ENCODE measurements at places on chromosomes 13 and 19.

GRCh38 chr13:102440259-102440936 lies 38.5 kb upstream of the FGF14 start:
- DNase-seq, result peak; percentile 6

DNA sequence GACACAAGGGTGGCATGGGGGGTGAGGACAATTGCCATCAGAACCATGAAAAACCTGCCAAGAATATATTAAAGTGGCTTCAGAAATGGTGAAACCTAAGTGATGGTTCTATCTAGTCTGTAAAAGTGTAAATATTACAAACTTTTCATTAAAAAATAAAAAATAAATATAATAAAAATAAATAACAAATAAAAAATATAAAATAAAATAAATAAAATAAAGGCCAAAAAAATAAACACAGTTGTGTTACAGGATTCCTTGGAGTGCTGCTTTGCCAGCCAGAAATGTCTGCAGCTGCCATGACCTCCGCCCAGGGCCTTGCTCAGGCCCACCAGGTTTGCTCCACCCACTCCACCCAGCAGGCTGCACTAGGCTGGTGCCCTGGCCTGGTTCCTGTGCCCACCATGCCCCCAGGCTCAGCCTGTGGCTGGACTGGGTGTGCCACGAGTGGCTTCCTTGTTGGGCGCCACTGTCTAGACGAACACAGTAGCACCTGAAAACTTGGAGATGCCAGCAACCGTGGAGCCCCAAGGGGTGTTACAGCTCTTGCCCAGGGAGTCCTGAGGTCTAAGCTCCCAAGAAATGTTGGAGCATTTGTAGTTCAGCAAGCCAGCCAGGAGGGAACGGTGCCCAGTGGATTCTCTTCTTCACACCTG lies 20.9 kb downstream of the CCDC70 start:
- DNase-seq, result no peak

DNA sequence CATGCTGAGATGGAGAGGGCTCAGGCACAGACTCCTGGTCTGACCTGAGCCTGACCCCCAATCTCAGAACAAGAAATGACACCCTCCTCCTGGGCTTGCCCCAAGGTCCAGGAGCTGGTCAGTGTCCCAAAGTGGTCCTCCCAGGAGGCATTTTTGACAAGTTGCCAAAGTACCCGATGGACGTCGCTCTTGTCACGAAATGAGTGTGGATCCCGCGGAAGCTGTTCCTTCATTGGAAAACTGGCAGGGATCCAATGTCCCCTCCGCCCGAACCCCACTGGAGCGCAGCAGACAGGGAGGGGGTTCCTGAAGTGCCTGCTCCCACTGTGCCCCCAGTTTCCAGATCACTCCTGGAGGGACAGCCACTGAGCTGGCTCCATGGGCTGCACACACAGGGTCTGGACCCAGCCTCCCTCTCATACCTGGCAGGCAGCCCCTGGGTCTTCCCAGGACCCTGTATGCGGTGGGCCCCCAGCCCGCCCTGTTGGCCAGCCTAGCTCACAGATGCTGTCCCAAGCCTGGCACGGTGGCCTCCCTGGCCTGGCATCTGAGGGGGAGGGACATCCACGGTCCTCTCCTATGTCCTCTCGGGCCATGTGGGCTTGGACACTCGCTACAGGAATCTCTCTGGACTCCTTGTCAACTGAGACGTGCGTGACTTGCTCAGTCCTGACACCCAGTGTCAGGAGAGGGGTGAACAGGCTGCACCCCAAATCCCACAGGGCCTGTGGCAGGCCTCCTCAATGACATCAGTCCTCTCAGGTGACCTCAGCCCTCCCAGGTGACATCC lies 12.8 kb upstream of the ZNF14 start:
- no peak for DNase-seq

DNA sequence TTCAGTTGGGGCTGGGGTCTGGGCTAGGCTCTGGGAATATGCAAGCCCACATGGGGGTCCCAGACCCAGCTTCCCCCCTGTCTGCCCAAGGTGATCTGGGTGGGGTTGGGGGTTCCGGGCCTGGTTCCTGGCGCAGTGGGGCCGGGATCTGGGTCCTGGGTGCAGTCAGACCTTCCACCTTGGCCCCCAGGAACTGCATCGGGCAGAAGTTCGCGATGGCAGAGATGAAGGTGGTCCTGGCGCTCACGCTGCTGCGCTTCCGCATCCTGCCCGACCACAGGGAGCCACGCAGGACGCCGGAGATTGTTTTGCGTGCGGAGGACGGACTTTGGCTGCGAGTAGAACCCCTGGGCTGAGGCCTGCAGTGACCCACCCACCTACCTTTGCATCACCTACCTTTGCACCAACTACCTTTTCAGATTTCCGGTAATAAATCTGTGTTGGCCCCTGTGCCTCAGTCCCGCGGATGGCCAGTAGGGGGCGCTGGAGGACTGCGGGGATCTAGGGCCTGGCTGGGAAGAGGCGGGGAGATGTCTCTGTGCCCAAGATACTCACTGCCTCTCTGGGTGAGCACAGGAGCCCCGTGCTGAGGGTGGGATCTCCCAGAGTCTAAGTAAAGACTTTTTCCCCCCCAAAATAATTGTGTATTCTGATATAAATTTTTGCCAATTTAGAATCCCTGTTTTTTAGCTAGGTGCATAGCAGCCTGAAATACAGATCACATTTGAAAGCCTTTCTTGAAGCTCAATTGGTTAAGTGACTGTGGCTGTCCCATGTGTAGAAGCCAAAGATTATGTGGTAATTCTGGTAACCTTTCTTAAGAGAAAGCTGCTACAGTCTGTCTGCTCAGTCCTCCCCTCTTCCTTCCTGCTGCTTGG lies 11.5 kb upstream of the CYP4F3 start:
- peak; percentile 86 for DNase-seq

Measured in hematopoietic multipotent progenitor cell treated with erythropoietin and hydrocortisone succinate and interleukin-3 and kit ligand, for 6 days (in vitro differentiated cells).